Stimulated activated CD4-positive, alpha-beta T cell treated with anti-CD3 and anti-CD28 coated beads, Interleukin-12 subunit alpha, Interleukin-12 subunit beta, amount 100 ng/mL, for 4 hours (primary cell): ENCODE measurements at places on chromosomes 6 and 20.

DNA sequence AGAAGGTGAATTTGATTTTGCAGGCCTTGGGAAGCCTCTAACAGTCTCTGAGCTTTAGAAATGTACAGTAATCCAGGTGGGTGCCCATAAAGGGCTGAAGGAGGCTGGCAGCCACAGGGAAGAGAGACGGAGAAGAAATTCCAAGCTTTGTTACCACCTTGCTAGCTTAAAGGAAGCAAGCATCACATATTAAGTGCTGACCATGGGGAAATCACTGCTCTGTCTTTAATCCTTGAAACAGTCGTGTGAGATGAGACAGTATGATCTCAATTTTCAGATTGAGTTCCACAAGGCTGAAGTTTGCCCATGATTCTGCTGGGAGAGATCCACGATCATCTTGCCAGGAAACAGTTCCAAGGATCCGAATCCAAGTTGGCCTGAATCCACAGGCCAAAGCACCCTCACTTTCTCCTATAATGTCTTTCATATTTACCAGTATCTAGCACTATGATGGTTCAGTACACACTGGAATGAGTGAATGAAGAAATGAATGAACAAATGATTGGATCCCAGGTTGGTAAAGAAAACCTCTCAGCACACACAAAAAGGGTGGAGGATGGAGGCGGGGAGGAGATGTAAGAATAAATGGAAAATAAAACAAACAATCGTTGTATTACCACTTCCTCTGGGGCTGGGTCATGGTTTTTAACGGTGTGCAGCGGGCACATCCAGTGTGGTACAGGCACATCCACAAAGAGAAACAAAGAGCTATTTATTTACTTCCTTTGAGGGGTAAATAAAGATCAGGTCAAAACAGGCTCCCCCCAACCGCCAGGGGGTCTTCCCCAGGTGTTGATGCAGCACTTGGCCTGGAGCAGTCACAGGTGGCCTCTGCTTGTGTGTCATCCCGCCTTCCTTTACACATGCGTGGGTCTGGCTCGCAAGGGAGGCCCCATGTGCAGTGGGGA lies 28.2 kb upstream of the TAF8 start:
- DNase-seq: peak; percentile 60

DNA sequence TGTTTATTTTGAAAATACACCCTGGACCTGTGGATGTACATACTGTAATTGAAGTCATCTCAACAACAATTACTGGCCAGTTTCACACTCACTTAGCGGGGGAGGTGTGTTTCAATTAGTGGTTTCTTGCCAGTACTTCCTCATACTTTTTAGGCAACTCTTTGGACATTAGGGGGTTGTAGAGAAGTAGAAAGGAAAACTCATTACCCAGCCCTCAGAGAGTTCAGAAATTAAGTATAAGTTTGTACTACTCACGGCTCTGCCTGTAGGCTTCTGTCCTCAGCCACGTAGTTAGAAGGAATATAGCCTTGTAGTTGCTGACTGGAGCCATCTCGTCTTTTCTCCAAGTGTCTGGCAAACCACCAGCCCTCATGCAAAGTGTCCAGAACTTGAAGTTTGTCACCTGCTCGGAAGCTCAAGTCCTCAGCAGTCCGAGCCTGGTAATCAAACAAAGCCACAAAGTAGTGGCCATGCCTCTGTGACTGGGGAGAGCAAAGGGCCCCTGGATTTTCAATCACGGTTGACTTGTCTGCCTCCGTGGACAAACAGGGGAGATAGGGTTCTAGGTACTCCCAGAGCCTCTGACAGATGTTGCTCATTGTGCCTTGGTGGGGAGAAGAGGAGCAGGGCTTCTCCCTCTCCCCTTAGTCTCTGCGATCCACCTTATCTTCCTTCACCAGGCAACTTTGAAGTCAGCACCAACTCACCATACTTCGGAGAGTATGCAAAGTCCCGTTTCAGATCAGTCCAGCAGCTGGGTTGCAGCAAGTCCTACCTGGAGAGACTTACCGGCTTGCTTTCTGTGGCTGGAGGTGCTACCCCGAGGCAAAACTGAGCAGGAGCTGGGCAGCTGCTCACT lies 749 bp downstream of the FRK start:
- no peak for DNase-seq

DNA sequence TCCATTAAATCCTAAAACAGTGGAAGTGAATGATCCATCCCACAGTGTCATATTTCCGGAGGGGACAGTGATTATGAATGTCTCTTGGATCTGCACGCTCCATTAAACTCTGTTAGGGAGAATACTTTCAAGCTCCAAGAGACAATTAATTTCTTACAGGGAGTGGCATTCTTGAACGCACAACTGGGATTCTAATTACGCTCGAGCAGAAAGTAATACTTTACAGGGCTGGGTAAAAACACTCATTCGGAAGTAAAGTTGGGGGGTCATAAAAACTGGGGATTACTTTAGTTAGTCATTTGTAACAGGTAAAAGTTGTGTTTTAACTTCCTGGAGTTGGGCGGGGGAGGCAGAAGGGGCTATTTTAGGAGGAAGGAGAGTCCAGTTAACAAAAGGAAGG lies 151.8 kb downstream of the ZFP64 start:
- DNase-seq: no peak

GRCh38 chr6:24092407-24092806 lies 33.6 kb upstream of the NRSN1 start:
- DNase-seq: no peak

DNA sequence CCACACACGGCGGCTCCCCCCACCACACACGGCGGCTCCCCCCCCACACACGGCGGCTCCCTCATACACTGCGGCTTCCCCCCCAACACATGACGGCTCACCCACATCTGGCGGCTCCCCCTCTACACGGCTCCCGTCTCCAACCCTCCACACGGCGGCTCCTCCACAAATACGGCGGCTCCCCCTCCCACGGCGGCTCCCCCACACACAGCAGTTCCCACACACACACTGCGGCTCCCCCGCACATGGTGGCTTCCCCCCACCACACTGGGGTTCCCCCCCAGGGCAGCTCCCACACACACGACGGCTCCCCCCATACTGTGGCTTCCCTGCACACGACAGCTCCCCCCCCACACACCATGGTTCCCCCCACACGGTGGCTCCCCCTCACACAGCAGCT lies 98.0 kb downstream of the TTLL2 start:
- DNase-seq: no peak

DNA sequence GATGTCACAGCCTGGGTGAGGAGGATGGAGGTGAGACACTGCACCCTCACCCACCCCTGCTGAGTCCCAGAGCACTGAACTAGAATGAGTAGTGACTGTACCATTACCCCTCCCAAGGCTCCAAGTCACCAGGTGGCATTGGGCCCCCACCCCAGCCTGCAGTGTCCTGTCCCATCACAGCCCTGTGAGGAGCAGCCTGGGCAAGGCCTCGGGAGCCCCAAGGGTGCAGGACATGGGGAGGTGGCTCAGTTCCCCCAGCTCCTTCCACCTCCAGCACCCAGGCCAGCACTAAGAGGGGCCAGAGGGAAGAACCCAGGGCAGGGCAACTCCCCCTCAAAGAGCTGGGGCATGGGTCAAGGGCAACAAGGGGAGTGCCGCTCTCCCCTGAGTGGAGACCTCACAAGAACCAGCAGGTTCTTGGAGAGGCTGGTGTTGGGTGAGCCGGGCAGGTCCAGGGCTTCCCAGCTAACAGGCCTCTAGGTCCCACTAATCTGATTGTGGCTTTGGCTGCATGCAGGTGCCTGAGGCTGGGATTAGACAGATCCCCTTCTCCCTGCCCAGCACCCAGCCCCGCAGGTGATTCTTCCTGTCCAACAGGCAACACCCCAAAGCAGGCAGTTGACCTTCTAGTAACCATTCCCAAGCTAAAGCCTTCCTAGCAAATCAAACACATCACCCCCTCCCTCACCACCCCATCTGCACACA lies 2.6 kb downstream of the CST4 start:
- DNase-seq: no peak

- DNase-seq: no peak
Measured at GRCh38 chr6:159311618-159312017, 142.4 kb downstream of the FNDC1 start.

- DNase-seq: no peak
Measured at GRCh38 chr6:91447530-91448254, 860.8 kb upstream of the MAP3K7 start.

DNA sequence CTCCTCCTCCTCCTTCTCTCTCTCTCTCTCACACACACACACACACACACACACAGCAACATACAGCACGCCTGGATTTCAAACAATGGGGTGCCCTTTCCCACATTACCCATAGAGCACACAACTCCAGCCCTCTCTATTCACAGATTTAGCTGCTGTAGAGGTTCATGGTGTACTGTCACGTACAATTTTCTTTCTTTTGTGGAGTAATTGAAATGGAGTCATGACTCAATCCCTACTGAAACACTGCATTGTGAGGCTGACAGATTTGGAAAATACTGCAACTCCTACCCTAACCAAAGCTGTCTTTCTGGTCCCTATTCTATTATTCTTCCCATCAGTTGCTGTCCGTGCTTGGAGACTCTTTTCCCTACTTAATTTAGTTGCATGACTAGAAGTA lies 166.9 kb downstream of the EDN1 start:
- no peak for DNase-seq

GRCh38 chr20:2918096-2919049 lies 45.1 kb downstream of the PTPRA start:
- DNase-seq: no peak

DNA sequence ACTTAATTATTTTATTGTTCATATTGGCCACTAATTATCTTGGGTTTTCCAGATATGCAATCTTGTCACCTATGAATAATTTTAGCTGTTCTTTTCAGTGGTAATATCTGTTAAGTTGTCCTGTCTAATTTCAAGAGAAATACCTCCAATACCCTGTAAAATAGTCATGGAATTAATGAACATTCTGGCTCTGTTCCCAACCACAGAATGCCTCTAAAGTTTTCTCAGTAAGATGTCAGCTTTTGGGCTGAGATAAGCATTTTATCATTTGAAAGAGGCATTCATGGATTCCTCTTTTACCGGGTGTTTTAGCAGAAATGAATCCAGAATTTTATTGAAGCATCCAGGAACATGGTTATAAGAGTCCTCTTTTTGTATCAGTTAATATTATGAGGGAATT lies 109.3 kb downstream of the WDR27 start:
- DNase-seq: no peak

GRCh38 chr6:111841822-111842221 lies 31.4 kb downstream of the FYN start:
- DNase-seq: no peak

GRCh38 chr6:28488916-28489365 lies 26.7 kb downstream of the GPX6 start:
- peak; percentile 25 for DNase-seq
